ENCODE measurements at places on chromosomes 1 and 21.

DNA sequence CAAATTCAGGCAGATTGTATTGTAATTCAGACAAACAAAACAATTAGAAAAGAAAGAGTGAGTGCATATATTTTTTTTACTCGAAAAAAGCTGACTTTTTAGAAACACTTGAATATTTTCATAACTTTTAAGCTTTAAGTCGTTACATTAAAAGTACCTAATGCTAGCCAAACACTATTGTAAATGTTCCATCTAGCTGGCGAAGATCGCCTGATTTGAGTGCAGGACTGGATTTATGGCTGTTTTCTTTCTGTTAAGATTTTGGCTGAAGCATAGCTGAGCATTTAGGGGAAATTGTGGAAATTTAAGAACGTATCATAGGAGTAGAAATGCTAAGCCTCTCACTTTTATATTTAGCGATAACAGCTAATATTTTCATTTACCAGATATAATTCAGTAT is 24.6 kb downstream of the LRRC7 start:
- DNase-seq, result no peak

DNA sequence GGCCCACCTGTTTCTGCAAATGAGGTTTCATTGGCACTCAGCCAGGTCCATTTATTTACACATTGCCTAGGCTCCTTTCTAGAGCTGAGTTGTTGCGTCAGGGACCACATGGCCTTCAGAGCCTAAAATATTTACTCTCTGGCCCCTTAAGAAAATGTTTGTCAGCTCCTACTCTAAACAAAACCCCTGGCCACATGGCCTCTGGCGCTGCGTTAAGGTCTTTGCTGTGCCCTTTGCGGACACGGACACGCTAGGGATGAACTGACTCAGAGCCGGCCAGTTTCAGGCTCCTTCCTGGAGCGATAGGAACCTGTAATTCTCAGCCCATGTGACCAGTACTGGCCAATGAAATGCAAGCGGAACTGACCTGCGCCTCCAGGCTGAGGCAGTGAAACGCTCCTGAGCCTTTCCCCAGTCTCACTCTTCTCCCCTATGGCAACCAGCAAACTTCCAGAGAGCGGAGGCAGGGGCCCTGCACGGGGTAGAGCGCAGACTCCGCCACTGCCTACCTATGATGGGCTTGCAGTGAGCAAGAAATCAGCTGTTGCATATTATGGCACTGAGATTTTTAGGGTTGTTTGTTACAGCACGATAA is 160.3 kb downstream of the ETS2 start:
- DNase-seq, result no peak

DNA sequence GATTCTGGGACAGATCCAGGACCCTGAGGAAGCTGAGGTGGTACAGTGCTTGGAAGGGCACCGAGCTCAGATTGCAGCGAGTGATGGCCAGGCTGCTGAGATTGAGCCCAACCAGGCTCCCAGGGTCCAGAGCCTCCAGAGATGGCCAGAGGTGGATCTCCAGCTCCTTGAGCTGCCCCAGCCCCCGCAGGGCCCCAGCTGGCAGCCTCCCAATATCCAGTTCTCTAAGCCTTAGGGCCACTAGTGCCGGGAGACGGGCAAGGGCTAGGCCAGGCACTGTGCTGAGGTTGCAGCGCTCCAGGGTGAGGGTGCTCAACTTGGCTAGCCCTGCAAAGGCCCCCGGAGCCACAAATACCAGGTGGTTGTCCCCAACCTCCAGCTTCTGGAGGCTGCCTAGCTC is 3.4 kb downstream of the LINGO4 start:
- DNase-seq, result no peak

DNA sequence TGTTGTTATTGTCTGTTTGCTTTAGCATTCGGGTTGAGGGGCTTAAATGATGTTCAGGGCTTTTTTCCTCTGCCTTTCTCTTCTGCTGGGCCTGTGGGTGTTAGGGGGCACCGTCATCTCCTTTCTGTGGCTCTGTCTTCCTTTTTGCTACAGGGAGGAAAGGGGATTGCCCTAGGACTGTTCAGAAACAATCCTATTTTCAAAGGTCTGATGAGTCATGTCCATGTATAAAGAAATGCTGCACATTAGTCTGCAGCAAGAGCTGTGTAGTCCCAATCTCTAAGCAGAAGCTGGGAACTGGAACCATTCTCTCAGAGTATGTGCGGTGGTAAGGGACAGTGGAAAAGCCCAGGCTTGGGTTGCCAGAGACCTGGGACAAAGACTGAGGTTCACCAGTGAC is 462.3 kb downstream of the OMA1 start:
- no peak for DNase-seq

DNA sequence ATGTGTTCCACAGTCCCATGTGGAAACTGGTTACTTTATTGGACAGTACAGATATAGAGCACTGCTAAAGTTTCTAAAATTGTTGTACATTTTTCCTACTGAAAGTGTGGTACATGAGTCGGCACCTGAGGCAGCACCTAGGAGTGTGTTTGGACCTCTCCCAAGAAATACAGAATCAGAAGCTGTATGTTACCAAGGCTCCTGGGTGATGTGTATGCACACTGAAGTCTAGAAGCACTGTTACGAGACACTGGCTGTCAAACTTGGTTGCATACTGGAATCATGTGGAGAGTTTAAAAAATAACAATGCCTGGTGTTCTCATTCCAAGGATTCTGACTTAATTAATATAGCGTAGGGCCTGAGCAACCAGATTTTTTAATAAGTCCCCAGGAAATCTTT is 46.6 kb downstream of the ERO1B start:
- DNase-seq, result no peak

GRCh38 chr1:241253471-241253870 is 103.5 kb downstream of the RGS7 start:
- DNase-seq, result no peak

GRCh38 chr1:116827607-116828105 is 73.4 kb downstream of the CD2 start:
- DNase-seq, result no peak

Measured in stimulated activated CD8-positive, alpha-beta memory T cell treated with anti-CD3 and anti-CD28 coated beads, Interleukin-4, amount 100 ng/mL, for 1 hour (primary cell).